AML-193 (cell line): ENCODE measurements at places on chromosomes 3 and 15.

- no peak for DNase-seq
Measured at GRCh38 chr3:190676481-190676880, 162.6 kb downstream of the IL1RAP start.

DNA sequence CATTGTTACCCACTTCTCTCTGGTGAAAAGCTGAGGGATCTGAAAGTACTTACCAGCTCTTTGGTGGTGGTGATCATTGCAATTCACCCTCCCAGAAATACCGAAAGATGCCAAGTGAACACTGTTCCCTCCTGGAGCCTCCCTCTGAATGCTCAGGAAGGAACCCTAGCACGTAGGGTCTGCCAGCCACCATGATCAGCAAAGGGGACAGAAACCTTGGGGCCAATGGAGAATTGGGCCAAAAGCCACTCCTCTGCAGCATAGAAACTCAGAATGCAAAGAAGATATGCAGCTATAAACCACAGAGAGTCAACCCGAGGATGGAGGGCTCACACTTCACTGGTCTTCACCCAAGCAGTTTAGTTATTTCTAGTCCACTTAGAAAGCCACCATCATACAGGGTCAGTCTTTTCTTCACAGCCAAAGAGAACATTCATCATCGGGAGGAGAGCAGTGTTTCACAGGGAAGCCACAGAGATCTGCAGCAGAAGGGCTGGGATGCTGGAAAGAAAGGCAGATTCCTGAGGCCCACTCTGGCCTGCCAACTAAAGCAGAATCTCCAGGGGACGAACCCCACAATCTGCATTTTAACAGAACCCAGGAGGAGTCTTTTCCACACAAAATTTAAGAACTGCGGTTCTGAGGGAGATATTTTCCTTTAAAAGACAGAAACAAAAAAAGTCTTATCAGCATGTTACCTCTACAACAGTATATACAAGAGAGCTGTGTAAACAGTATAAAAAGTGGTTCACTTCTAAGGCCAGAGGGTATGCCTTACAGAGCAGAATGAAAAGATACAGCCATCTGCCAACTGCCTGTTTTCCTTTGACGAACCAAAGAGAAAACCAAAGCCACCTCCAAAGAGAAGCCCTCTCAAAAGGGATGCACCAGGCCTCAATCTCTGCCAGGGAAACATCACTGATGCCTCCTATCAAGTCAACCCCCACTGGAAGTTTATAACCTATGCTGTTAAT is 11.3 kb downstream of the TBC1D2B start:
- DNase-seq: no peak

DNA sequence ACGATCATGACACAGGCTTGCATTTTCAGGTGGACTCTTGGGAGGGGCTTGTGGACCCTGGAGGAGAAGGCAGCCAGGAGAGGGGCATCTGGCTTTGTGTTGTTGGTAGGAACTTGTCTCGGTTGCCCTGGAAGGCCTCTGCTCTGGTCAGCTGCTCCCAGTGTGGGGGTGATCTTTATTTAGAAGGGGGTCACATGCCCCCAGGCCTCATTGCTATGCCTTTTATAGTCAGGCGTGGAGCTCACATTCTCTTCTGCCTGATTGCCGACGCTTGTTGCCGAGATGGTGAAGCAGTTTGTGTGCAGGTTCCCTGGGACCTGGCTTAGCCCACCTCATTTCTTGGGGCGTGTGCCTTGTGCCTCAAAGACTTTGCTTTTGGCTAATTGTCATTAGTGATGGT is 66.6 kb downstream of the IGF1R start:
- DNase-seq: no peak

GRCh38 chr15:78341057-78341987 is 1.2 kb downstream of the CRABP1 start:
- DNase-seq: no peak

GRCh38 chr3:30733696-30734095 is 127.3 kb downstream of the TGFBR2 start:
- DNase-seq: no peak

DNA sequence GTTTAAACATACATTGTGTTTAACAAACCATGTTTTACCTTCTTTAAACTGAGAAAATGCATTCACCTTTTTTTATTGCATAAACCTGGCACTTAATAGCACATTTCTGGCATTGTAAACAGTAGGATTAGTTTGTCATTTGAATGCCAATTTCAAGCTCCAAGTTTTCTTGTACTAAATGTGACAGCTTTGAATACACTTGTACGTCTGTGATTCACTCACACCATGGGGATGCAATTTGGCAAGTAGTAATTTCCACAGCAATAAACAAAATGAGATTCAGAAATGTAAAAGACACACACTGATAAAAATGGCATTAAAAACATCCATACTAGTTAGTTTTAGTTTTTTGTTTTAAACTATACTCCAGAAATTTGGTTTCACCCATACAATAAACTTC is 598.9 kb downstream of the SI start:
- DNase-seq: no peak

- DNase-seq: no peak
Measured at GRCh38 chr3:71135373-71136088, 448.0 kb downstream of the FOXP1 start.

DNA sequence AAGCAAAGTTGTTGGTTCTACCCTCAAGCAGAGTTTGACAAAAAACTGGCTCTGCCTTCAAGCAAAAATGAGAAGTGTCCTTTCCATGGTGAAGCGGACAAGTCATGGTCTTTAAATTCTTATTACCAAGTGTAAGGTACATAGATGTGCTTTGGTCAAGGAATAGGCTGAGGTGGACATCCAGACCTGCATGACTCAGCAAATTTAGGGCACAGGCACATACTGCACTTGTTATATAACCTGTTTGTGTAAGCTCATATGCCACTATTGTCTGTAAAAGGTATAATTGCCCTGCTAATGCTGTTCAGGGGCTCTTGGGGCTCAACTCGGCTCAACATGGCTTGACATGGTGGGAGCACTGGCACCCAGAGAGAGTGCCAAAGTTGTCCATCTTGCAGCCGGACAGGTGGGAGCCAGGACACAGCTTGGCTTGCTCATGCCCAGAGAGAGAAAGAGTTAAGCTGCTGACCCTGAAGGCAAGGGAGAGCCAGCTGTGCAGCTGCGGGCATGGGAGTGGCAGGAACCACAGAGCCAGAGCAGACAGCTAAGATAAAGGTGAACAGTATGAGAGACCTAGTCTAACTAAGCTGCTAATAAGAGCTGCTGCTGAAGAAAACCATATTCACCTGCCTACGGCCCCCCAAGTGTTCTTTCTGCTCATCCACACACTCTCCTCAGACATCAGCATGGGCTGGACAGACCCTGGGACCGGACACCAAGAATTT is 17.7 kb downstream of the MCCC1 start:
- DNase-seq: no peak

DNA sequence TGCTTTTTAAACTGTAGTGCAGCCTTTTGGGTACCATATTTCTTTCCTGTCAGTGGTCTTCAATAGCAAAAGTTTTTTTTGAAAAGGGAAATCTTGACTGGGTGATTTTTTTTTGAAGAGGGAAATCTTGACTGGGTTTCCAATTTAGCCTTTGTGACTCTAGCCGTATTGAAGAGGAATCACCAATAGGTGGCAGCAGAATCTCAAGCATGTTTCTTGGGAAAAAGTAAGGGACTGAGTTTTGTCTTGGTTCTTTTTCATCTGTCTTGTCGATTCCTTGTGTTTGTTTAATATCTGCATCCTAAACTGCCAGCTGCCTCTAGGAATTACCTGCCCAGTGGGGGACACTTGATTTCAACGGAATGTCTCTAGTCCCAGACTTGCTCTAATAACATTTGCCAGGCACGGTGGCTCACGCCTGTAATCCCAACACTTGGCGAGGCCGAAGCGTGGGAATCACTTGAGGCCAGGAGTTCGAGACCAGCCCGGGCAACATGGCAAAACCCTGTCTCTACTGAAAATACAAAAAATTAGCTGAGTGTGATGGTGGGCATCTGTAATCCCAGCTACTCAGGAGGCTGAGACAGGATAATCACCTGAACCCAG is 89.2 kb downstream of the RBPMS2 start:
- peak; percentile 47 for DNase-seq

GRCh38 chr3:46463868-46464241 is 850 bp downstream of the LTF start:
- DNase-seq: no peak

GRCh38 chr3:45682311-45682710 is 6.9 kb upstream of the SACM1L start:
- DNase-seq: no peak

DNA sequence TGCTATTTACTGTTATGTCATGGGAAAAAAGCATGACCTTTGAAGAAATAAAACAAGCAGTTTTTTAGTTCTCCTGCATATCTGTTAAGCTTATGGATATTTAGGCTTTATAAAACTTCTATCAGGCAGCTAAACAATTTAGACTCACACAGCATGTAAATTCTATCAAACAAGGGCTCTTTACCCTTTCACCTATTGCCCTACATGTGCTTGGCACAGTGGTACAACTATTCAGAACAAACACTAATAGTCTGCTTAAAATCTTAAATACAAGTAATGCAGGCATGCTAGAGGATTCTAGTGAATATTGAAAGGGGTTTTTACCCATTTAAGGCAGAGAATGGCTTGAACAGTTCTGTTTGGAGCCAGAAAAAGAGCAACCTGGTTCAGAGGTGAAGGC is 23.4 kb upstream of the NANOGP8 start:
- no peak for DNase-seq

- DNase-seq: no peak
Measured at GRCh38 chr3:33855884-33856546, 57.6 kb downstream of the PDCD6IP start.

- peak; percentile 63 for DNase-seq
Measured at GRCh38 chr3:45355351-45355750, 33.0 kb upstream of the LARS2 start.

- DNase-seq: no peak
Measured at GRCh38 chr15:52105846-52106245, 6.7 kb downstream of the BCL2L10 start.

DNA sequence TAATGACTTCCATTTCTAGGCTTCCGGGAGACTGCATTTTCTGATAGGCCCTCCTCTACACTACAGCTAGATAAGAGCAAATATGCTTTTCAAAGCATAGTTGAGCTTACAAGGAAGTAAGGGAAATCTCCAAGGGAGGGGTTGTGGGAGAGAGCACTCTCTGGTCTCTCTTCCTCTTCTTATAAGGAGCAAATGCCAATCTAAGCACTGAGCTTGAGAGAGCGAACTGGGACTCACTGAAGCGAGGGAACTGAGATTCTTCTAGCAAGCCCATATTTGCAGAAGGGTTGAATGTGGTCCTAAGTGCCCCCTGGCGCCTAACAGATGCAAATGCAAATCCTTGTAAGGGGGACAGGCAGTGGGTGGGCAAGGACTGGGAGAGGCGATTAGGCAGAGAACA is 164.8 kb downstream of the ERC2 start:
- peak; percentile 31 for DNase-seq

DNA sequence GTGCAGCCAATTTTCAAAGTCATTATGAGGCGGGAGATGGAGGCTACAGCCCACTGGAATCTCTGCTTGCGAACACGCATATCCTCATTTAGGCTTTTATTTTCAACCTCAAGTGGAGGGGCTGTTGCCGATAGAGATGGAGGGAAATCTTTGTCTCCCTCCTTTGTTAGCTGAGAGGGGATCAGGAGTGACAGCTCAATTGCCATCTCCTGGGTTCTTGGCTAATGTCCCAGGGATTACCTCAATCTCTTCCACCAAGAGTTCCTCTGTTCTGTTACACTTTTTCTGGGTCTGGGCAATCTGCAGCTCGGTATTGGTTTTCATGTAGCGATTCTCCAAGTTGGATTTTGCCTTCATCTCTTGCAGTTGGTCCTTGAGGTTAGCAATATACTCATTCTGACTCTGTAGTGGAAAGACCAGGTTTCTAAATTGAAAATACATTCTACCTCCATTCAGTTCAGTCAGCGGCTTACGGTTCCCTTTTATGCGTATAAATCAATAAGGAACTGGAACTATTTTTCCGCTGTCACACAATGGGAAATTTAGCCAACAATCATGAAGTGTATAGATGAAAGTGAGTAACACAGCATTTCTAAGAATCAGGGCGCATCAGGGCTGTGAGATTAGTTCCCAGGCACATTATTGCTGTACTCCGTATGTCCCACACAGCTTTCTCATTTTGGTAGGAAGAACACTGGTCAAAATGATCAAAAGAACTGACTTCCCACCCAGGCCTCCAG is 36.2 kb upstream of the RPL35A start:
- DNase-seq: no peak

GRCh38 chr3:172070269-172070668 is 30.9 kb downstream of the FNDC3B start:
- DNase-seq: no peak

DNA sequence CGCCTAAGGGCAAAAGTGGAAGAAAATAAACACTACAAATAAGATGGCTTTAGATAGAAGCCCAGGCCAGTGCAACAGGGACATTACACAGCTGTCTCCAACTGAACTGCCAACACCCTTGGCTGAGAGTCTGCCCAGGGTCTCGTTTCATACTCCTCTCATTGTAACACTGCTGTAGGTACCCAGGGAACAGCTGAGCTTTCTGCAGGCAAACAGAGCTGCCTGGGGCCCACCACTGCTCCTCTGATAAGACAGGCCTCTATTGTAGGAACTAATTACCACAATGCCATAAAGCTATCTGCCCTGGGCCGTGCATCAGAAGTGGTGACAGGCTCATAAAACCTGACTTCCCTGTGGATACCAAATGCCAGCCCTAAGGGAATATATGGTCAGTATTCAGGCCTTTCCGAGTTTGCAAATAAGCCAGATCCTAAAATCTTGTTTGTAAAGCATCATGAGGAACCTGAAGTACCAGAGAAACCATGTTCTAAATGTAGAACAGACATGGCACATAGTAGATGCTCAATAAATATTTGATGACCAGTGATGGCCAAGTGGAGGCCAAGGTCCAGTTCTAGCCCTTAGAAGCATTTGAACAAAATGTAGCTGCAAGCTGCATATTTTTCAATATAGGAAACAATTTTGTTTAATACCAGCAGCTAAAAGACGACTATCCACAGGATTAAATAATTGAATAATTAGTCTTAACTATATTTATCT is 84.3 kb upstream of the NEO1 start:
- DNase-seq: no peak

GRCh38 chr3:42733501-42734262 is 31.1 kb upstream of the HHATL start:
- no peak for DNase-seq

DNA sequence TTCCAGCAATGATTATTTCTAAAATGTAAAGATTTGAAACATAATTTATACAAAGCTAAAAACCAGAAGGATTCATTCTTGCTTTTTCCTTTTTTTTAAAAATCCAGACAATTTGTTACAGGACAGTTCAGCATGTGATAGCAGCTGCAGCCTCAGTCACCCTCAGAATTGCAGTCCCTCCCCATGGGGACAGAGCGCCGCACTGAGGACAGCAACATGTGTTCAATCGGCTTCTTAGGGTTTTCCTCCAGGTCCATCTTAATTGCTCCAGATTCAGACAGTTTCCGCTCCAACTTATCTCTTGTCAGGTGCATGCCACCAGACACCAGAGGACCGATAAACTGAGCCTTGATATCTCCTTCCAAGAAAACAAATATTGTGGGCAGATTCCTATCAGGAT is 134.9 kb upstream of the TBC1D5 start:
- no peak for DNase-seq

GRCh38 chr3:147425388-147425850 is 16.3 kb downstream of the ZIC1 start:
- DNase-seq: no peak
